ENCODE measurements at places on chromosomes 12 and 14. TPM values are rescaled to one million over a fixed set of nuclear protein-coding genes. Genes with fewer than 3 reads are reported as not detected.

GRCh38 chr12:11897923-11898322 is 172.8 kb upstream of the BCL2L14 start:
- DNase-seq: no peak
- no peaks in the 10 kb centered on the region for H3K27me3 ChIP-seq
- no peak overlapping the region for H3K4me3 ChIP-seq
- H3K4me1 ChIP-seq: no peaks in the 10 kb centered on the region
- H3K36me3 ChIP-seq: peaks cover 15% of the 10 kb centered on the region
- no peak overlapping the region for H3K27ac ChIP-seq

GRCh38 chr12:4191642-4192041 is 81.9 kb upstream of the CCND2 start:
- DNase-seq: no peak
- no peaks in the 10 kb centered on the region for H3K4me1 ChIP-seq
- H3K27me3 ChIP-seq: peaks cover 4% of the 10 kb centered on the region
- H3K4me3 ChIP-seq: no peak overlapping the region
- no peak overlapping the region for H3K27ac ChIP-seq

Gene HPD
- not detected for total RNA-seq

Gene TAS2R8
- total RNA-seq: not detected

Gene KRT78
- not detected for total RNA-seq

GRCh38 chr12:115569345-115570068 is 708.0 kb downstream of the MED13L start:
- peak; percentile 22 for DNase-seq
- H3K4me3 ChIP-seq: peak overlapping the region; percentile 57
- no peaks in the 10 kb centered on the region for H3K36me3 ChIP-seq
- no peaks in the 10 kb centered on the region for H3K4me1 ChIP-seq
- H3K27ac ChIP-seq: no peak overlapping the region

Gene OR4E2
- total RNA-seq: not detected

DNA sequence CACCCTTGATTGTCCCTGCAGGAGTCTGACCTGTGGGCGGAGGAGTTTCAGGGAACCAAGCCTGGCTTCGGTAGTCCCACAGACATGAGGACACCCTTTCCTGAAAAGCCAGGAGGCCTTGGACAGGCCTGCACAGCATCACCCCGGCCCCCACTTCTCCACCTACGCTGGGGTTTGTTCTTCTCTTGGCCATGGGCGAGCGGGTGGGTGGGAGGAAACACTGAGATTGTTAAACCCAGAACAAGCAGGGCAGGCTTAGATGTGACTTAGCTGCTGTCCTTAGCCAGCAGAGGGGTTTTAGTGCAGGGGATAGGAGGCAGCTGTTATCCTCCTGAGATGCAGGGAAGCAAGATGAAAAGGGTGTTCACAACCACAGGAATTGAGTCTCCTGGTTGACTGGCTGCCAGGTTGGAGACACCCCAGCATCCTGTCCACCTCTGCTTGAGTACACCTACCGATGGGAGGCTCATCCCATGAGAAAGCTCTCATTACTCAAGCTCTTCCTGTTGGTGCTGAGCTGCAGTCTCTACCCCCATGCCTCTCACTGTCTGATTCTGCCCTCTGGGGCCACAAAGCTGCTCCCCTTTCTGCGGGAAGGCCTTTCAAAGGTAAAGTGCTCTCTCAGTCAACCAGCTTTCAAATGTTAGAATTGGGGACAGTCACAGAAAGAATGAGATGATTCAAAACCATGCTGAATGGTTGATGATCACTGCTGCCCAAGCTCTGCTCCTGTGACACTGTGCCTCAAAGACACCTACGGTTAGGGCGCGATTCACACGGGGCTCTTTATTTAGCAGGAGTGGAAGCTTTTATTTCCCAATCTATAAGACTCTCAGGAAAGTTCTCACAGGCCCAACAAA is 86.3 kb downstream of the IRF2BPL start:
- no peak overlapping the region for H3K4me3 ChIP-seq
- no peak overlapping the region for H3K27ac ChIP-seq
- no peaks in the 10 kb centered on the region for H3K36me3 ChIP-seq
- no peaks in the 10 kb centered on the region for H3K27me3 ChIP-seq

DNA sequence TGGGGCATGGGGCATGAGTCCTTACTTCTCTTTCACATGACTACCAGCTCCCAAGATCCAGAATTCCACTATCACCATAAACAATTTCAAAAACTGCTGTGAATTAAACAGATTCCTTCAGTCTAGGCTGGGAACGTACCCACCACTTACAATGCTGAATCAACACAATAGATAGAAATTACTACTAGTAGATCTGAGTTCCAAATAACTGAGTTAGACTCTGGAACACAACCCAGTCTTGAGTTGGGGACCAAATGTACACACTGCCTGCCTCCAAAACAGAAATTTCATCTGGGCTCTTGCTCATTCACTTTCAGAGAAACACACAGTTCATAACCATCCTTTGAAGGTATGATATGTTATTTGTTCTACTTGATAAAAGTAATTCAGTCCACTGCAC is 8.9 kb downstream of the CORO1C start:
- peak overlapping the region; percentile 98 for H3K27ac ChIP-seq
- peaks cover 57% of the 10 kb centered on the region for H3K4me1 ChIP-seq
- H3K36me3 ChIP-seq: peaks cover 5% of the 10 kb centered on the region
- no peaks in the 10 kb centered on the region for H3K27me3 ChIP-seq
- peak overlapping the region; percentile 15 for H3K4me3 ChIP-seq
- DNase-seq: no peak

Gene KLRC2
- 4.1 TPM for total RNA-seq

DNA sequence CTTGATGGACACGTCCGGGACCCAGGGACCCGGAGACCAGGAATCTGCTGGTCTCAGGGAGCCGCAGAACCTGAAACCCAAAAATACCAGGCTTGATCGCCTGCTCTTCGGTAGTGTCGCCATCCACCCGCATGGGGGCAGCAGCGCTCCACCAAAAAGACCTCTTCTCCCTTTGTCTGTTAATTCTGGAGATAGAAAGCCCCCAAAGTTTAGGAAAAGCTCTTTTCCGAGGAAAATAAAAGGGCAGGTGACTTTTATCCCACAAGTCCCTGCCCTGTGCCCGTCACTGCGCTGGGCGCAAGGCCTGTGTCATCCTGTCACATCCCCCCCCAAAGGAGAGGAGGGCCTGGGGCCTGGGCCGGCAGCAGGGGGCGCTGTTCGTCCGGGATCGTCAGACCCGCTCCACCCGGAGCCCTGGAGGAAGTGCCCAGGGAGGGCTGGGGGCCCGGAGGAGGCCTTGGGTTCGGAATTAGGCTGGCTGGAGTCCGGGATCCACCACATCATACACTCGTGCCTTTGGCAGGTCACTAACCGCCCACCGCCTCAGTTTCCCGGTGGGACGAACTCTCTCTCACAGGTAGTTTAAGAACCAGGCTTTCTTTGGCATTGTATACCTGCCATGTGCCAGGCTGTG is 31.9 kb downstream of the DAD1 start:
- H3K27me3 ChIP-seq: no peaks in the 10 kb centered on the region
- no peaks in the 10 kb centered on the region for H3K36me3 ChIP-seq
- peaks cover 30% of the 10 kb centered on the region for H3K4me1 ChIP-seq
- peak overlapping the region; percentile 30 for H3K4me3 ChIP-seq
- peak; percentile 30 for DNase-seq
- H3K27ac ChIP-seq: peak overlapping the region; percentile 57

Gene MGP
- total RNA-seq: not detected

Data from astrocyte (in vitro differentiated cells and primary cell).